Central memory CD4-positive, alpha-beta T cell (primary cell): ENCODE measurements at places on chromosomes 2 and 18.
A peak's percentile ranks its signal among the peaks of the same experiment; 100 is the strongest.

DNA sequence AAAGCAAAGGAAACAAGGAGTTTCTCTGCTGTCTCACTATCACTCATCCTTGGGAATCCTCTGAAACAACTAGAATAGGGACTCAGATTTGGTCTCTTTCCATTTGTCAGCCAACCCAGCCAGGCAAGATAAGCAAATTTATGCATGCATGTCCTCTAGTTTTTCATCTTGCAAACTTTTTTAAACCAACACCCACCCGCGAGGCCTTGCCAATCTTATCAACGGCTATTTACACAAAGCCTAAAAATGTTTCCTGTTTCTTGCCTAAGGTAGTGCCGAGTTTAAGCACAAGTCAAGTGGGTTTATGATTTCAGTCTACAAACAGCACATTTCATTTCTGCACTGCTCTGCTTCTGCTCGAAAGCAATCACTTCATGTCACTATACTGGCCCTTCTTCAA, 240.9 kb downstream of the STK39 start:
- no peak for DNase-seq

- DNase-seq, result no peak
Measured at GRCh38 chr18:61742565-61743429, 150.0 kb downstream of the RNF152 start.

GRCh38 chr2:232721882-232722281, 24.8 kb downstream of the GIGYF2 start:
- DNase-seq, result no peak

DNA sequence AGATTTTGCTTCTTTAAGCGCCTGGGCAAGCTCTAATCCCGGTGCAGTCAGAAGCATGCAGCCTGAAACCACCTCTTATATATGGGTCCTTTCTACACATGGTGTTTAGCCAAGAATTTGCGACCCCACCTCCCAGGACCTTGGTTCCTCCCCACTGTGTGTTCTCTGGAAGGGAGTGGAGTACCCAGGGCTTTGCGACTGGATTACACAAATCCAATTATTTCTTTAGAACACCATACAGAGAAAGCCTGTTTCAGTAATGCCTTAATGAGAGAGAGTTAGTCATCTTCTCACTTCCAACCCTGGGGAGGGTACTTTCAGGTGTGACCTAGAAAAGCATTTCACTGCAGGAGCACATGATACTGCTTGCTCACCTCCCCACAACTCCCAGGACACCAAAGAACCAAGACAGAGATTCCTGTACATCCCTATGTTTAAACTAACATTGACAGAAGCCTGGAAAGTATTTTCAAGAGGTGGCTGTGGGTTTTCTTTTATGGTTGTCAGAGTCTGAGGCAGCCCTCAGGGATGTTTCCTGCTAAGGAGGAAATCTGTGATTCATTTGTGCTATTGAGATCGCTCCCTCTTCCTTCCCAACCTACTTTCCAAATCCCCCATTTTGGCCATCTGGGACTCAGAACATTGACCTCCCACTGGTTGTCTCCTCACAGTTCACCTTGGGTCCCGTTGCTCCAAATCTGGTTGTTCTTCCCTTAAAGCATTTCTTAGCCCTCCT, at the start of gene CAPN14:
TSS of gene CAPN14 (minus strand) at position 51 of the 736 bp plus-strand sequence. CDS start 12,068 bp downstream, outside the sequence.
- no peak for DNase-seq

DNA sequence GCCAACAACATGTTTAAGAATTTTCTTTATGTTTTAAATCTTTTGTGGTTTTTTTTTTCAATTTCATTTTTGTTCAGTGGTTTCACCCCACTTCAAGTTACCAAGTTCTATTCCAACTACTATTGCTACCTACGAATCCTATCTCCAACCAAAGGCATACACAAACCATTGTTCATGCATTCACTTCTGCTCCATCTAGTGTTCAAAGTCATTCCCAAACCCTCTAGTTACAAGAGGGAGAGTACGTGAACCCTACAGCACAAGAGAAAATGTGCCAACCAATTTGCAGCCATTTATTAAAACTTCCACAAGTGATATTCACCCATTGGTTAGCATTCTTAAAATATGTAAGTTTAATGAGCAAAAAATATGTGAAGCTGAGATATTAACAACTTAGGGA, 295.1 kb upstream of the KYNU start:
- no peak for DNase-seq

- peak; percentile 19 for DNase-seq
Measured at GRCh38 chr18:31555971-31556747, 35.5 kb upstream of the TTR start.

GRCh38 chr18:11553098-11553940, 56.1 kb upstream of the SLC35G4 start:
- peak; percentile 14 for DNase-seq

GRCh38 chr2:196263181-196263747, 91.9 kb upstream of the STK17B start:
- peak; percentile 80 for DNase-seq

- DNase-seq, result no peak
Measured at GRCh38 chr2:16680781-16681180, 15.1 kb upstream of the CYRIA start.

GRCh38 chr2:74424139-74424992, 2.8 kb downstream of the WDR54 start:
- DNase-seq, result no peak

- DNase-seq, result no peak
Measured at GRCh38 chr2:455015-455705, 167.3 kb upstream of the ALKAL2 start.
